ENCODE measurements at places on chromosomes 2 and 18.
A peak's percentile ranks its signal among the peaks of the same experiment; 100 is the strongest.

DNA sequence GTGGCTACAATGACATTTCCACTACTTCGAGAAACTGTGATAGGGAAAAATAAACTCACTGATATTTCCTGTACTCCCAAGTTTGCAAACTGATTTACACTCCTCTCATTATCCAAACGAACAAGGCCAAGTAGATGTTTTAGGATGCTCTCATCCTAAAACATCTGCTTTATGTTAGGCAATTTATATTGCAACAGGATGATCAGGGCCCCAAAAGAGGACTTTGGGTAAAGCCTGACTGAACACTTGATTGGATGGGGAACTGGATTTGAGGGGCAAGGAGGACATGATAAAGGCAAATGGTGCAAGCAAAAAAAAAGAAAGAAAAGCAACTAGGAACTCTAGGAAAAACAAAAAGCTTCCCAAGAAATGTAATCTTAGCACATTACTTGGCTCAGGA lies 2.1 kb upstream of the HES6 start:
- DNase-seq = no peak

- DNase-seq = no peak
These were observed 43.2 kb downstream of the MRPL33 start for GRCh38 chr2:27814758-27815157.

GRCh38 chr2:131413785-131414184 lies 49.8 kb upstream of the RAB6D start:
- DNase-seq = no peak

DNA sequence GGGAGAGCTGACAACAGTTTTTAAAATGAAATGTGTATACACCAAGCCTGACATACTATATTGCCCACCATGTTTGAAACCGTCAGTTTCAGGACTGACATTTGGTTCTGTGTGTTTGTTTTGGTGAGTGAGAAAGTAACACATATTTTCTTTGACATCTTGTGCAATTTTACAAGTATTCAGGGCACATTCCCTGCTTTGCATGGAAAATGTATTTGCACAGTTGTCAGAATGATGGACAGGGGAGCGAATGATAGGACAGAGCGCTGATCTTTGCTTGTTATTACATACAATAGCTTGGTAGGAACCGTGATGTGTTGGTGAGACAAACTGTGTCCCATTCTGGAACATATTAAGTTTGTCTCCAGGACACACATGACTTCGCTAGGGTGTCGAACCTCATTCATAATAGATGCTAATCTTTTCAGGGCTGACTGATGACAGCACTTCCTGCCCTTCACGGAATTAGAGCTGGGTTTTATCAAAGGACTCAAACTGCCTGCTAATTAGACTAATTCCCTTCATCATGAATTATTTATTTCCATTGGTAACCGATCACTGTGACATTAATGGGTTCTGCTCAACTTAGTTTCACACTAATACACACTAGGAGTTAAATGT lies 158.5 kb downstream of the CDCA7 start:
- no peak for DNase-seq

GRCh38 chr2:24328010-24328409 lies 32.3 kb downstream of the ITSN2 start:
- no peak for DNase-seq

GRCh38 chr2:159550231-159550630 lies 66.1 kb downstream of the BAZ2B start:
- no peak for DNase-seq

GRCh38 chr2:67169417-67170140 lies 227.6 kb upstream of the ETAA1 start:
- DNase-seq = peak; percentile 63

DNA sequence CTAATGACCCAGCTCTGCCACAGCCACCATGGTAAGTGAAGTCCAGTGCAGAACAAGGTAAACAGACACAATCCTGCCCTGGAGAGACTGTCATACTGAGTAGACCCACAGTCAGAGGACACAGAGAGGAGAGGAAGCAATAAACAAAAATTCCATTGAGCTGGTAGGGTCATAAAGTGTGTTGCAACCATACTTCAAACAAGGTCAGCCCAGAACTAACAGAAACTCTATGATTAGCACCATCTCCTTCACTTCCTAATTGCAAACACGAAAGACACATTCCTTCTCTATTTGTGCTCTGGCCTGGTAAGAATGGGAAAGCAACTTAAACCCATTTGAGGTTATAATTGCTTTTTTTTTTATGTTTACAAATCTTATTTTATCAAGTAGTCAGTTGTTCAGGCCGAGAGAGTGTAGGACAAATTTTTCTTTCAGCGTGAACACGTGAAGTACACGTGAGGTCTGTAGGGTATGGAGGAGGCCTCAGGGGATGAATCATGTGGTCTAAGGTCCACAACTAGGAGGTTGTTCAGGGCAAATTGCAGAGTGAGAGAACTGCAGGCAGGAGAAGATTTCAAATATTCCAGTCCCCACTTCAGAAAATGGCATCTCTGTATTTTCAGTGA lies 71.4 kb upstream of the GLS start:
- DNase-seq = no peak

DNA sequence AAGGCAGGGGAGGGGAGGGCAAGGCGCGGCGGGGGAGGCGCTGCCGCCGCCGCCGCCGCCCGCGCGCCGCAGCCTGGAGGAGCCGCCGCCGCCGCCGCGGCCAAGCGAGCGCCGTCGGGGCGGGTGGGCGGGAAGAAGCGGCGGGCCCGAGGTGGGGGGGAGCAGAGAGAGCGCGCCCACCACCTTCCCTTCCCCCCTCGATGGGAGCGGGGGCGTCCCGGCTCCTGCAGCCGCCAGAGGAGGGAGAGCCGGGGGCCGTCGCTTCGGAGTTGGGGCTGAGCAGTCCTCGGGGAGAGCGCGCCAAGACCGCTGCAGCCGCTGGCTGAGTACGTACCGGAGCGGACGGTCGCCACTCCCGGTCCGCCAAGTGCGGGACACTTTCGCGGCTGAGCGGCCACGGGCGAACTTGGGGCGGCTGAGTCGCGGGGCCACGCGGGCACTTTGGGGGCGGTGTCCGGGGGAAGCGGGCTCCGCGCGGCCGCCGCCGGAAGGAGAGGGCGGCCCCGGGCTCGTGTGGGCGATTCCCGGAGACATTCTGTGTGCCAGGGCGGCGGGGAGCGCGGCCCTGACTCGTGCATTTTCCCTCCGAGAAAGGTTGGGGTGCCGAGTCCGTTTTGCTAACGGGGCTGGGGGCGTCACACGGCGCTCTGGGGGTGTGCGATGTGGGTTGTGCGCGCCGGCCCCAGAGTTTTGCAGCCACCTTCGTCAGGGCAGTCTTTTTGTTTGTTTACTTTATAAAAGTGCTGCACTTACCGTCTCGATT lies at the start of gene NAB1:
TSS of gene NAB1 (plus strand) at position 49 of the 763 bp plus-strand sequence. CDS start 10,094 bp downstream, outside the sequence.
- peak; percentile 53 for DNase-seq

DNA sequence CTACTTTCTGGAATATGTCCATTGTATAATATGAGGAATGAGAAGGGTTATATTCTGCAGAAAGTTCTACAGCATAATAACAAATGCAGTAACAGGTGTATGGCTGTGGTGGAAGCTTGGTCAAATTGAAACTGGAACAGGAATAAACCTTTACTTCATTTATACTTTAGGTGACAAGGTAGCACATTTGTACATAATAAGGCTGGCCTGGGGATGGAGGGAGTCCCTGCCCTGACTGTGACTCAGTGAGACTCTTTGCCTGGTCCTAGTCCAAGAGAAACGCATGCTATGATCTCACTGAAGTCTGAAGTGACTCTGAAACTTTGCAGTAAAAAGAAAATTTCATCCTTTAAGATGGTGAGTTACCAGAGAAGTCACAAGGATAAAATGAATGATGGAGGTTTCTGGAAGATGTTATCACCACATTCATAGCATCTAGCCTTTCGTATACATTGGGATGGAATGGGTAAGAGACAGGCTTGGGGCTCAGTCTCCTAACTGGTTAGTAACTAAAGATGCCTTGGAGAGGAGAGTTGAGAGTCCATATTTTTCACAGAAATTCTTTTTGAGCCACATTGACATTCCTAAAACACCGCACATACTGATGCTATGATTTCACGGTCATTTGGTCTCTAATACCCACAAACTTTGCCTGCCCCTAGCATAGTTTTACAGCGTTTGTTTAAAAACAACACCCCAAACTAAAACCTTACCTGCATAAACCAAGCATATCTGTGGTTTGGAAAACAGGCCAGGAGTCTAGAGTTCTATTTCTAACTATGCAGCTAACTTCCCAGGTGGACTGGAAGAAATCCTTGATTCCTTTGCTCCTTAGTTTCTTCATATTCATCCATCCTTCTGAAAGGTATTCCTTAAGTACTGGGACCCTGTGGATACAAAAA lies 42.4 kb upstream of the NABP1 start:
- peak; percentile 38 for DNase-seq

DNA sequence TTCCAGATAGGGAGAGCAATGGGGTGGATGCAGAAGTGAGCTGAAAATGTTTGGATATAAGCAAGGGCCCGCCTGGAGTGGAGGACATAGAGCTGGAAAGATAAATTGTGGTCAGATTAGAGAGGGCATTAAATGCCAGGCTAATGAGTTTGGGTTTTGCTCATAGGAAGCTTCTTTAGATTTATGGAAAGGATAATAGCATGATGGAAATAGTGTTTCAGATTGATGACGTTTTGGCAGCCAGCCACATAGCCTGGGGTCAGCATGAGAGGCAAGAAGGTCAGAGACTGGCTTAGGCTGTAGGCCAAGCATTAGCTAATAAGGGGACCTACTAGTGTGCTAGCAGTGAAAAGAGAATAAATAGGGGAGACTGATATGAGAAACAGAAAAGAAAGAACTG lies 321.6 kb downstream of the STK39 start:
- DNase-seq = no peak

DNA sequence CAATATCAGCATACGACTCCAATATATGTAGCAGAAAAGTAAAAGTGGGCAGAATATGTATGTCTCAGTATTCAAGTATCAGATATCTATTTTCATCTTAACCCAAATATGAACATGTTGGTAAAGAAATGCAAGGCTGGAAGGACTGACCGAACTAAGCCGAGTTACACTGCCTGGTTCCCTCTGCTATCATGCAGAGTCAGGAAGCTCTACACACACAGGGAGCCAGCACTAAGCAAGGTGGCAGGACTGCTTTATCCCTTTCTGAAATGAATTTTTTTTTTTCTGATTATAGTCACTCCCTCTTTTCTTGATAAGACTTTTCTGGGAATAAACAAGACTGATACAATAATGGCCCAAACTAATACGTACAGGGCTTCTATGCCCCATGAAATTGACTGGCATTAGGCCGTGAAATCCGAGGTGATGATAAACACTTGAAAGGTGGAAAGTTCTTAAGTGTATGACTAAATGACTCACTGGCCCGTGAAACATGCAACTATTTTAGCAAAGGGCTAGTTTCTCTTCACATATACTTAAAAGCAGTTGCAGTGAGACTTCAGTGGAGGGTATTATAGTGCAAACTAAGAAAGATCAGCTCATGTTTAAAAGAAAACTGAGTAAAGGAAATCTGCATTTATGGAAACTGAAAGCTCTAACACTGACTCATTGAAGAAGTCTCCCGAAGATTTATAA lies 14.9 kb downstream of the DPP4 start:
- DNase-seq = peak; percentile 55

- DNase-seq = no peak
These were observed 30.8 kb downstream of the LPIN1 start for GRCh38 chr2:11777066-11777782.

DNA sequence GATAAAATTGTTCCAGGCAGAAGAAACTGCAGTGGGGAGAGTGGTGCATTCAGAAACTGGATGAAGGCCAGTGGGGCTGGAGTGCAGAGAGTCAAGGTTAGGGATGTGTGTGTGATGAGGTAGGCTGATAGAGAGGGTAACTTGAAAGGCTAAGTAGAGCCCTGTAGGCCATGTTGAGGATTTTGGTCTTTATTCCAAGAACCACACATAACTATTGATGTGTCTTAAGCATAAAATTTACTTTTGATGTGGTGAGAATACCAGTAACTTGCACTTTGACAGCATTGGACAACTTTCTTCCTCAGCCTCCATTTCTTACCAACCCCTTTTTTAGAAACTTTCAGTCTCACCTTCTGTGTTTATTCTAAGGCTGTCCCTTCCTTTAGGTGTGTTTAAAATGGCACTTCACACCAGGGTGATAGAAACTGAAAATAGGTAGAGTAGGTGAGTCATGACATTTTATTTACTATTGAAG lies 22.6 kb downstream of the MTX2 start:
- no peak for DNase-seq

DNA sequence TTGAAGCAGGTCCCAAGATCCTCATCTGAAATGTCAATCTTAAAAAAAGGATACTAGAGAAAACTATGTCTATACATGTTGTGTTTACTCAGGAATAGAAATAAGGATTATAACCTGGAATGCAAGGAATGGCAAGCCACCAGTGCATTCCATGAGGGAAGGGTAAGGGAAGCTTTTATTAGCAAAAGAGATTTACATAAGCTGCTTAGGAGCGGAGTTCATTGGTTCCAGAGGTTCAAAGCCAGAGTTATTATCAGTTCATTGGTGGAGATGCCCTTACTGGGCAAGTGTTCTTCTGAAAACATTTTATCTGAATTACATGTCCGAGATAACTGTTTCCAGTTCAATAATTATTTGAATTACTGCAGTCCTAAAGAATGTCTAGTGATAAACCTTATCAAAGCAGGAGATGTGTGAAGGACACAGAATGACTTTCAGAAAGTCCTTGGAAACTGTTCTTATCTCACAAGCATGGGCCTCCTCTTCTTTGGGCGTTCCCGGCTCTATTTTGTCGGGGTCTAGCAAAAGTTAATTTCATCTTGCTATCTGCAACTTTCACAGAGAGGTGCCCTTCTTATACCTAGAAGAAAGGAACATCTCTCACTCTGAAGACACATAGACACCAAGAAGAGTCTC lies 23.5 kb downstream of the COMMD1 start:
- DNase-seq = peak; percentile 16

DNA sequence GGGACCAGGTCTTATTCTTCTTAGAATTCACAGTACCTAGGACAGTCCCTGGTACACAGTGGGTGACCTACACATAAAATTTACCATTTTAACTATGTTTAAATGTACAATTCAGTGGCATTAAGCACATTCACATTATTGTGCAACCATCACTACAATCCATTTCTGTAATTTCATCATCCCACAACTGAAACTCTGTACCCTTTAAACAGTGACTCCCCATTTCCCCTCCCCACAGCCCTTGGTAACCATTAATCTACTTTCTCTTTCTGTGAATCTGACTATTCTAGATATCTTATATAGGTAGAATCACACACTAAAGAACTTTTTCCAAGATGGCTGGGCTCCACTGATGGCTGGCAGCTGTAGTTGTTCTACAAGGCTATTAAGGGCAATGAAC lies 41.6 kb downstream of the GFPT1 start:
- no peak for DNase-seq

DNA sequence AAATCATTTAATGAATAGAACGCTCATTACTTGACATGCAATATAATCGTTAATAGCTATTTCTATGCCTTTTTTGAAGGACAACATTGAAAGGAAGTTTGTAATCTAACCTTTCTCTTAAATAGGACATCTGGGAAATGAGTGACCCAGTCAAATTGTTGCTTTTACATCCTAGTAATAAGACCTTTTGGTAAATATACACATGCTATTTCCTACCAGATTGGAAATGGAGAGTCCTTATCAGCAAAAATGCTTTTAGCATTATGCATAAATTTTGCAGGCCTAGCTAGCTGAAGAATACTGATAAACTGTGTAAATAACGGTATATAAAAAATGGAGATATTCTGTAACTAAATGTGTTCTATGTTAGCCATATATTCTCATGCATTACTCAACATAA lies 567.3 kb upstream of the DSEL start:
- no peak for DNase-seq
